ENCODE measurements at places on chromosomes 2 and 18.

DNA sequence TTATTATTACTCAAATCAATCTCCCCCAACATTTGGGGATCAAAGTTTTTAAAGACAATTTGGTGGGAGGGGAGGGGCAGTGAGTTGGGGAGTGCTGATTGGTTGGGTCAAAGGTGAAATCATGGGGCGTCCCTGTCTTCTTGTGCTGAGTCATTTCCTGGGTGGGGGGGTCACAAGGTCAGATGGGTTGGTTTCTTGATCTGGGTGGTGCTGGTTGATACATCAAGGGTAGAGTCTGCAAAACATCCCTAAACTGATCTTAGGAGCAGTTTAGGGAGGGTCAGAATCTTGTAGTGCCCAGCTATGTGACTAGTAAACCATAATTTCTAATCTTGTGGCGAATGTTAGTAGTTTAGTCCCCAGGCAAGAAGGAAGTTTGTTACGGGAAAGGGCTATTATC lies 67.4 kb downstream of the MOGAT1 start:
- no peak for DNase-seq

- no peak for DNase-seq
These were observed 71.4 kb downstream of the KLHL29 start for GRCh38 chr2:23456396-23456795.

DNA sequence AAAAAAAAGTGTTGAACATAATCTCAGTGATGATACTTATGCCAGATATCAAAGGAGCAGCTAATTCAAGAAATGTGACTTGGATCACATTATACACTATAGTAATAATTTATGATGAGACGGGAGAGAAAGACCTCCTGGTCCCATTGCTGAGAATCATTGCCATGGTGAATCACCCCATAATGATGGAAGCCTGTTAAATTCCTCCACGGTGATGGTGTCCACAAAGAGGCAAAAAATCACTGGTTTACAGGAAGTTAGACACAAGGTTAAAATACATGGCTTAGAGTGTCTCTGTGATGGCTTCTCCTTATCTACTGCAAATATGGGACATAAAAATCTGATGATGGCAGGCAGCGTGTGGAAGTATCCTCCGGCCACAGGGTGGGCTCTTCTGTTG lies 210.0 kb downstream of the CDH2 start:
- no peak for DNase-seq

DNA sequence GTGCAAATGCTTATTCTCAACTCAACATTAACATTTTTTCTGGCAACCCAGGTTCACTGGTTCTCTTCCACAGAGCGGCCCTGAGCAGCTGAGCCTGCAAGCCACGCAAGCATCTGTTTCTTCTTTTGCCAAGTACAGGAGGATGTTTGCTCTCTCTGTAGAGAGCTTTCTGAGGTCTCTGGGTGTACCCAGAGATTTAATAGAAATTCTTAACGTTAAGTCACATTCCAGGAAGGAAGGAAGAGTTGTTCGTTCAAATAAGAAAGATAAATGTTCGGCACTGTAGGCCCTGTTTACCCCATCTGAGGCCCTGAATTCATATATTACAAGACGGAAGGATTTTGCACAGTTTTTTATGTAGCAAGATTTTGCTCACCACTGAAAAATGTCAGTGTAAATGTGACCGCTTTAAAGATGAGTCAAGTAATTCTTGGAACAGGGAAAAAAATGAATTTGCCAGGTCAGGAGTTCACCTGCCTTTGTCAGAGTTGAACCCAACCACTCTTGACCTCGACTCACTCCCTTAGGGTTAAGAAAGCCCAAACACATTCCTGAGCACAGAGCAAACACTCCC lies 30.1 kb downstream of the KCTD18 start:
- DNase-seq: no peak

DNA sequence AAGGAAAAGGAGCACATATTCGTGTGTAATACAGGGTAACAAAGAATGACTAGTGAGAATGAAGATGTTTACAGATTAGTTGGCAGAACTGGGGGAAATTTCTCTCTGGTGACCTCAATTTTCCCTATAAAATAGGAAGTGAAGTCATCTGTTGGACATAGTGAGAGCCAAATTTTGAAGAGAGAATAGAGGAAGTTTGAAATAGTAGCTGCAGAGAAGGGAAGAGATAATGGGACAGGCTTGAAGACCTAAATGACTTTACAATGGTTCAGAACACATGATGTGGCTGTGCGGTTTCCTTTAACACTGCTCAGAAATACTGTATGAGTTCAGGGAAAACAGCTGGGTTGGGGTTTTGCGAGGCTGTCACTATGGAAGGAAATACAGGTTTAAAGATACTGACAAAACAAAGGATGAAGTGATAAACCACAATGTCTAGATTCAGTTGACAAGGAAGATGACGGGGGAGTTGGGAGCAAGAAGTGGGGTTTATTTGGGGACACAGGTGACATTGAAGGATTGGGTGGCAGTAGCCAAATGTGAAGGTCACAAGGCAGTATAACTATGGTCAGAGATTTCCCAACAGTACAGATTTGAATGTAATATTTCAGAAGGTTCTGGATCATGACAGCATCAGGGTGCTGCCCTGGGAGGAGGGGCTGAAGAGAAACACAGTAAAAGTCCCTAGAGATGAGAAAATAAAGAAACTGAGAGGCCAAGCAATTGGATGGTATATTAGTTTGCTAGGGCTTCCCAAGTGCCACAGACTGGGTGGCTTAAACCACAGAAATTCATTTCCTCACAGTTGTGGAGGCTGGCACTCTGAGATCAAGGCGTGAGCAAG lies 82.6 kb upstream of the TANK start:
- DNase-seq: no peak

DNA sequence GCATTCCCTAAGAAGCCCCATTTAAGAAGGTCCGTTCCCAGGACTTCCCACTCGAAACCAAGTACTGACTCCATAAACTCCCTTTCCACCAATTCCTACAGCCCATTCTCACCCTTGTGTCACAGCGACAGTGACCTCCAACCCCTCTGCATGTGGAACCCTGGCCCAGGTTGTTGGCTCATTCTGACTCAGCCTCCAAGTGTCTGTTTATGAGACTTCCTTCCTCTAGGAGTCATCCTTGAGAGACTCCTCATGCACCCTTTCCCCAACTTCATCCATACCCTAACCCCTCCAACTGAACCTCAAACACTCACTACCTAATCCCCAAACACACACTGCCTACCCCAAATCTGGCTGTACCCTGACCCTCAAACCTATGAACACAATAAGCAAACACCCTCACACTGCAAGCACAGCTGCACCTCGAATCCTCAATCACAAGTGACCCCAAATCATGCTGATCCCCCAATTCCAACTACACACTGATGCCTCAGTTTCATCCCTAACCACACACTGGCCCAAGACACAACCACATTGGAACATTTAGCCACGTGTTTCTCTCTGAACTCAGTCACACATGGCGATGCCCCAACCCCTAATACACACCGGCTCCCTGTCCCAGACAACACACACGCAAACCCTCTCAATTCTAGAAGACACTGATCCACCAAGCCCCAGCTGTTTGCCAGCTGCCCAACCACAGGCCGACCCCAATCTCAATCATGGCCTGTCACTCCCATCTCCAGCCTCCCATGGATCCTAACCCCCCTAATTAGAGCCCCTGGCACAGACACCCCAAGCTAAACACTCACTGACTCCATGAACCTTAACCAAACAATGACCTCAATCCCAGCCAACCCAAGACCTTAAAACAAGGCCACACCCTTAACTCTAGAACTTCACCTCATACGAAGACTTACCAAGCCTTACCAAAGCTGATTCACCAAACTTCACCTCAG lies 219.6 kb downstream of the CYP26B1 start:
- DNase-seq: no peak

DNA sequence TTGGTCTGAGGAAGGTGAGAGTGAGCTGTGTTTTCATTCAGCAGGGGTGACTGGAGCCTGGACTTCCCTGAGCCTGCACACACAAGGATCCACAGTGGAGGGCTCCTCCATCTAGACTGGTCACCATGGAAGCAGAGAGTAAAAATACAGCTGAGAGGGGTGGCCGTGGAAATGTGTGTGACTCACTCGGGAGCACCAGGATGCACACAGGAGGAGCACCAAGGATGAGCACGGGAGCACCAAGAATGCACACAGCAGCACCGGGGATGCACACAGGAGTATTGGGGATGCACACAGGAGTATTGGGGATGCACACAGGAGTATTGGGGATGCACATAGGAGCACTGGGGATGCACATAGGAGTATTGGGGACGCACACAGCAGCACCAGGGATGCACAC lies 365.2 kb upstream of the MYT1L start:
- no peak for DNase-seq

DNA sequence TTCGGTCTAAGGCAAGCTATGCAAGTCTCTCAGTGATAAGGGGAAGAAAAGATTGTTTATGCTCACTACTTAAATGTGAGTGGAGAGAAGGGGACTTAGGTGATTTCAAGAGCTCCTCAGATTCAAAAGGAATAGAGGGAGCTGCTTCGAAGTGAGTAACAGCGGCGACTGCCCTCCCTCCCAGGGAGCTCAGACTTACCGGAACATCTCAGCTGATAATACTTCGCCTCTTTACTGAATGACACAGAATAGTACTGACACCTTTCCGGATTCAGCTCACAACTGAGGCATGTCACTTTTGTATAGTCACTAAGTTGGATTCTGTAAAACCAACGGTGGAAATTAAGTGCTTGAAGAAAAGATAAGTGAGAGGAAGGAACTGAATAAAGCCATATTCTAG lies 55.5 kb downstream of the DPP4 start:
- DNase-seq: no peak

DNA sequence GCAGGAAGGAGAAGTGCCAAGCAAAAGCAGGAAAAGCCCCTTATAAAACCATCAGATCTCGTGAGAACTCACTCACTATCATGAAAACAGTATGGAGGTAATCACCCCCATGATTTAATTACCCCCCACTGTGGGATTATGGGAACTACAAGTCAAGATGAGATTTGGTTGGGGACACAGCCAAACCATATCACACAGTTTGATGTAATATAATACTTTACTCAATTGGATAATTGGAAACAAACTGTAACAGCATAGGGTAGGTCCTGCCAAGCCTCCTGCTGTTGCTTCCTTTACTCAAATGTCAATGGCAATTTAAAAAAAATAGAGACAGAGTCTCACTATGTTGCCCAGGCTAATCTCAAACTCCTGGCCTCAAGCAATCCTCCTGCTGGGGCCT lies 15.5 kb upstream of the METTL21A start:
- DNase-seq: no peak

DNA sequence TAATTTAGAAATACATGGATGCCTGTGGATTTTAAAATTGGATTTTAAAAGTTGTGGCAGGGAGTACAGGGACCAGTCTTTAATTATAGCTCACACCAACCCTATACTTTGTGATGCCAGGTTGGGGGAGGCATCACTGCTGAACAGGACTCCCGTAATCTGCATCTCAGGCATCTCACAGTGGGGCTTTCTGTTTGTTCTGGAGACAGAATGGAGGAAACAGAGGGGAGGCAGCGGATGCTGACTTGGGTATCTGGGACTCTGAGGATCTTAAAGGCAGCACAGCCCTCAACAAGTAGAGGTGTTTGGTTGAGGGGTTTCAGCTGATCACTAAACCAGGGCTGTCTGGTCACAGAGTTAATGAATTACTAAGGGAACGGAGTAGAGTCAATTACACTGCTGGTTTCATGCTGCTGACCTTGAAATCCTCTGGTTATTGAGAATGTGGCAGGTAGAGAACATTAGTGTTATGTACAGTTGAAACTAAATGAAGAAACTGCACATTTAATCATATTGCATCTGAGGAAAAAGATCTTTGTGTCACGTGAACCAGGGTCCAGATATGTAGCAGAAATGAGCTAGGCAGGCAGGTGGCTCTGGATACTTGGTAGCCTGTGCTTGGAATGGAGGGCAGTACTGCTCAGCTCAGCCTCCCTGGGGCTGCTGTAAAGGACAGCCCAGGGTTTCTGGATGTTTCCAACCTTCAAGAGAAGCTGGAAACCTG lies 40.3 kb downstream of the FHOD3 start:
- DNase-seq: no peak

DNA sequence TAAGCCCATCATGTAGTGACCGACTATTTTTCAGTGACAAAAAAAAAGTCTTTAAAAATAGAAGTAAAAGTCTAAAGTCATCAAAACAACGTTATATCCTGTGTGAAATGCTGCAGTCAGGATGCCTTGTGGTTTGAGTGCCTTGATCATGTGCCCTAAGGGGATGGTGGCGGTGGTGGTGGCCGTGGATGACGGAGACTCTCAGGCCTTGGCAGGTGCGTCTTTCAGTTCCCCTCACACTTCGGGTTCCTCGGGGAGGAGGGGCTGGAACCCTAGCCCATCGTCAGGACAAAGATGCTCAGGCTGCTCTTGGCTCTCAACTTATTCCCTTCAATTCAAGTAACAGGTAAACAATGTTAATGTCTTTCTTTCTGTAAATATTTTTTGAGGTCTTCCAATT lies at the start of gene CD28:
TSS of gene CD28 (plus strand) at position 237 of the 400 bp plus-strand sequence. CDS start at position 295, 58 bp downstream.
- DNase-seq: no peak

DNA sequence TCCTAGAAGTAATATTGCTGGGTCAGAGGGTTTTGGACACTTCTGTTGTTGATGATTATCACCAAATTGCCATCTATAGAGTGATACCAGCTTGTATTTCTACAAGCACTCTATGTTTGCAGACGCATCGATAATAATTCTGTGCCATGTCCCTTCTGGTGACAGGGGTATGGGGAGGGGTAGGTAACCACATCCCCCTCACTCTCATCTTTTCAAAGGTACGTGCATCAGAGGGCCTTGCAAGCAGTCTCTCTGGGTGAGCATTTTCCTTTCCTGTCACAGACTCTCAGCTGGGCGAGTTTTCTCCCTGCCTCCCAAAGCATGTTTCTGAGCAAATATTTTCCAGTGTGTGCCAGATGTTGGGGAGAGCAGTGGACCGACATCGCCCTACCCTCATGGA lies 98.0 kb downstream of the SMAD7 start:
- no peak for DNase-seq

GRCh38 chr2:71460595-71461303 lies 7.4 kb downstream of the DYSF start:
- DNase-seq: peak; percentile 54

- no peak for DNase-seq
These were observed 10.0 kb upstream of the CD302 start for GRCh38 chr2:159808032-159808425.

DNA sequence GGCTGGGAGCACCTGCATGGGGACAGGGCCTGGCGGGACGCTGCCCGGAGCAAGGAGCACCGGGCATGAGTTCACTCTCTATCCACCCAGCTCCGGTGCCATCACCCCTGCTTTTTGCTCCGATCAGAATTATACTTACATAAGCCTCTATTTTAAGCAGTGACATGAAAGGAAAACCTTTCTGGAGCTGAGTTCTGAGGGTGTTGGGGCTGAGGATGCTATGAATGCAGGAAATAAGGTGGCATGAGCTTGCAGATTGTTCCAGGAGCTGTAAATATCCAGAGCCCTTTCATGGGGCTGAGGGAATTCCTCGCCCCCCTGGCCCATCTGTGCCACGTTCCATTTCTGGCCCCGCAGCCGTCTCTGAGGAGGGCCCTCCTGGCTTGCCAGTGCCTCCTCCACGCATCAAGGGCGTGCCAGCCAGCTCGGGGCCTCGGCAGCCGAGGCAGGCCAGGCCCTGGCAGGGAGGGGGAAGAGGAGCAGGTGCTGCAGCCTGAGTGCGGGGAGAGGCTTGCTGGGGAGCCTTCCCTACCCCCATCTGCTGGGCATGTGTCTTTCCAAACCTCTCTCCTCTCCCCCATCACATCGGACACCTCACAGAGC lies 91.7 kb upstream of the MCFD2 start:
- DNase-seq: no peak

Data from GM23338 (cell line).